Hypothalamus (tissue), 51 donors: ENCODE measurements at places on chromosomes 7 and 10.

DNA sequence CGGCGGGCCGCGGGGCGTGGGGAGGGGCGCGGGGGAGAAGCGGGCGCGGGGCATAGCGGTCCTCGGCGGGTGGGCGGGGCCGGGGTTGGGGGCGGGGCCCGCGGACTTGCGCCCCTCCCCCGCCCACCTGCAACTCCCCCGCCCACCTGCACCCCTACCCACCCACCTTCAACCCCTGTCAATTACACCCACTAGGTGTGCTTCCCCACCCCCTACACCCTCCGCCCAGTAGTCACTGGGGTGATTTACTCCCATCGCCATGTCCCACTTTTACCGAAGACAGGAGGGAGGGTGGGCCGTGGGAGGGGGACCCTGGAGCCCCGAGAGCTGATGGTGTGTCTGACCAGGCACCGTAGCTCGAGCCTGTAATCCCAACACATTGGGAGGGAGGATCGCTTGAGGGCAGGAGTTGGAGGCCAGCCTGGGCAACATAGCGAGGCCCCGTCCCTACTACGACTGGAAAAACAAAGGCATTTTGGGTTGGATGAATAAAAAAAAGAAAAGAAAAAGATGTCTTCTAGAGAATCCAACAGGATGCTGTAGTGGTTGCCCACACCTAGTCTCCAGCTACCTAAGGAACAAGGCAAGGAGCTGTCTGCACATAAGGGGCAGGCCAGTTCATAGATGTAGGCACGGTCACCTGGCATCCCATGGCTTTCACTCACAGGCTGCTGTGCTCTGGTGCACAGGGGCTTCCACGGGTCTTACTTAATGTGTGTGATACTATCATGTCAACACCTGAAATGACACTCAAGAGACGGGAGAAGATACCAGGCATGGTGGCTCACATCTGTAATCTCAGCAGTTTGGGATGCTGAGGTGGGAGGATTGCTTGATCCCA, 761 bp downstream of the KCTD7 start:
- DNase-seq, result no peak

GRCh38 chr7:101565601-101566209, 63.4 kb downstream of the MYL10 start:
- DNase-seq, result no peak

DNA sequence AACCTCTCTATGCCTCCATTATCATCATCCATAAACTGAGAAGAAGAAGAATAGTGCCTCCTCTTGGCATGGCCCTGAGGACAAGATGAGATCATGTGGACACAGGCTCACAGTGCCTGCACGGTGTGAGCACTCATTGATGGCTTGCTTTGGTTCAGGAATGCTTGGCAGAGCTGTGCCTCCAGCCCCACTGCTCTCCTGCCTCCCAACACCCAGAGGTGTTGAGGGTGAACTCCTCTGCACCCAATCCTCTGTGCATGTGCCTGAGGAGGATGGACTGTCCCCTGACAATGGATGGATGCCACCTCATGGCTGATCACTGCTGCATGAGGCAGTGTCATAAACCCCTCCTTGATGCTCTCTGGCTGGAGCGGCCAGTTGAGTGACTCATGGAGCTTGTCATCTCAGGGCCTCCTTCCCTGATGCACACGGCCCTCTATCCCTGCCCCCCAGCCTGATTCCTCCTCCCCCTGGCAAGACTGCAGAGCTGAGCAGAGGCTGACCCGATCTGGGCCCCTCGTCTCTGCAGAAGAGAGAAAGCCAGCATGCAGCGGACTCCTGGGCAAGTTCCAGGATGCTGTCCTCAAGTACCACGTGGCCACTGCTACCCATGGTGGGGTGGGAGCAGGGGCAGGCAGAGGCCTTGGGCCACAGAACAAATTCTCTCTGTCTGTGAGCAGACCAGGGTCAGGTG, 136.3 kb downstream of the KCNMA1 start:
- DNase-seq, result peak; percentile 38

- no peak for DNase-seq
Measured at GRCh38 chr7:101127460-101128039, 646 bp downstream of the SERPINE1 start.

- no peak for DNase-seq
Measured at GRCh38 chr10:79019441-79020014, 49.2 kb upstream of the ZMIZ1 start.

GRCh38 chr7:29806208-29806994, at the start of gene WIPF3:
TSS of gene WIPF3 (plus strand) at chr7:29806508. CDS start at chr7:29834725, 28,217 bp downstream.
- no peak for DNase-seq

DNA sequence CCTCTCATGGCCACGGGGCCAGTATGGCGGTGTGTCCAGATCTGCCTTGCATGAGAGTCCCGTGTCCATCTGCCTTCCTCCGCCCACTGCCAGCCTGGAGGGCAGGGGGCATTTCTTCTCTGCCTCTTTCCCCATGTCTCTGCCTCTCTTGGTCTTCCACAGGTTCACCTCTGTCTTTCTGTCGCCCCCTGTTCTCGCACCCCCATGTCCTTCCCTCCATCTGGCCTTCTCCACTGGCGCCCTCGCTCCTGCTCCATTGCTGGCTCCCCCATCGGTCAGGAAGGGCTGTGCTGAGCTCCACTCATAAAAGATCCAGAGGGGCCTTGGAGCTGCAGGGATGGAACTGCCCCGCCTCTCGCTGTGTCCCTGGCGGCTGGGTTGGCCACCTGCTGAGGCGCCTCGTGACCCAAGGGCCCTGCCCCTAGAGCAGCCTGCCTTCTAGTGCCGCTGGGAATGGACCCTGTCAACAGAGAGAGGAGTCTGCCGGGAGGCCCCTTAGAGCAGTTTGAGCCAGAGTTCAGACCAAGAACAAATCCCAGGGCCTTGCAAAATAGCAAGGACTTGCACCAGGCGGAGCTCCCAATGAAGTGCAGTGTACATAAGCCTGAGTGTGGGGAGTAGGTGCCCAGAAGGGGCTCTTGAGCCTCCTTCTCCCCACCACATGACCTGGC, 42.0 kb downstream of the GOLGA7B start:
- no peak for DNase-seq

- DNase-seq, result no peak
Measured at GRCh38 chr7:115273139-115273772, 351.4 kb downstream of the MDFIC start.

DNA sequence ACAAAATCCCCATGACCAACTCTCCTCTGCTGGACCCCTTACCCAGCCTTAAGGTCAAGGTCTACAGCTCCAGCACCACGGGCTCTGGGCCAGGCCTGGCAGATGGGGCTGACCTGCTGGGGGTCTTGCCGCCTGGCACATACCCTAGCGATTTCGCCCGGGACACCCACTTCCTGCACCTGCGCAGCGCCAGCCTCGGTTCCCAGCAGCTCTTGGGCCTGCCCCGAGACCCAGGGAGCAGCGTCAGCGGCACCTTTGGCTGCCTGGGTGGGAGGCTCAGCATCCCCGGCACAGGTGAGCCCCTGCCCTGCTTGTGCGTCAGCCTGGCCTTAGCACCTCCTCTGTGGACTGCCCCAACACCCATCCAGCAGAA, 27.5 kb upstream of the SLC29A3 start:
- DNase-seq, result no peak

GRCh38 chr7:155844526-155844925, 32.3 kb upstream of the SHH start:
- DNase-seq, result no peak

DNA sequence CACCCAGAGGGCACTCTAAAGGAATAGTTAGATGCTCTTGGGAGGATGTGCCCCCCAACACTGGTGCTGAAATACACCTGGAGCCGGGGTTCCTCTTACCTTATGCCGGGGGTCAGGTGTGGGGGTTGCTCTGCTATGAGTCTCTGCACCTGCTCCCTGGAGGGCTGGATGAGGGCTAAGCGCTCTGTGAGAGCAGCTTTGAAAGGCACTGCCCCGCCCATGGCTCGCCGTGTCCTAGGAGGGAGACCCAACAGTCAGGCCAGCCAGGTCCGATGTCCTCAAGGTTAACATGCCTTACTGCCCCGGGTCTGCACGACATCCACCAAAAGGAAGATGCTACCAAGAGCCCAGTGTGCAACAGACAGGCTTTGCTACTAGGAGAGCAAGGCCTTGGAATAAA, 31.7 kb downstream of the PSPH start:
- no peak for DNase-seq

DNA sequence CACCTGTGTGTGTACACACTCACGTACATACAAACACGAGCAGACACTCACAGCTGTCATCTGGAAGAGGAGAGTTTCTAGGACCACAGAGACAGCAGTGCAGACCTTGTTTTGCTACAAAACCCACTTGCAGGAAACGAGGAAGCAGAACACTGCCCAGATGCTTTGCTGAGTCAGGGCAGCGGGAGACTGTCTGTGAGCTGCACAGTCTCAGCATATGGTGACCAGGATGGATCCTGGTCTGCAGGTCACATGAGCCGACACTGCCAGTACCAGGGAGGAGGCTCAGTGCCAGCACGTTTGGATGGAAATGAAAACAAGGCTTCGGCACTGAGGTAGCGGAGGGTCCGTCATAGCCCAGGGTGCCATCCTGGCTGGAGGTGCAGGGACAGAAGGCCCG, 117.6 kb upstream of the DPP6 start:
- no peak for DNase-seq

GRCh38 chr10:30188556-30189237, 129.3 kb upstream of the JCAD start:
- no peak for DNase-seq

DNA sequence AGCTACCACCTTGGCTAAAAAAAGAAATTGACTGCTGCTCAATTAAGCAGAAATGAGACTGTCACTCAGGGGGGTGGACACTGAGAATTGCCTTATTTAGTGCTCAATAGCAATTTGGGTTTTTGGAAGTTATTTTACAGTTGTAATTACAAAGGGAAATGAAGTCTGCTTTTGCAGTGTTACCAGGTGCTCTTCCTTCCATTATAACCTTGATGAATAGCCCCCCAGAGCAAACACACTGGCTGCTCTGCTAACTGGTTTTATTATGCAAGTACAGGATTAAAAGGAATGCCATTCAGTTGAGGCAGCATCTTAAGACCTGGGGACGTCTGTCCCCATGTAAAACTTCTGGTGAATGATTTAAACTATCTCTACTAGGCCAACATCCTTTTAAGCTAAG, 191.0 kb downstream of the EVX1 start:
- no peak for DNase-seq

DNA sequence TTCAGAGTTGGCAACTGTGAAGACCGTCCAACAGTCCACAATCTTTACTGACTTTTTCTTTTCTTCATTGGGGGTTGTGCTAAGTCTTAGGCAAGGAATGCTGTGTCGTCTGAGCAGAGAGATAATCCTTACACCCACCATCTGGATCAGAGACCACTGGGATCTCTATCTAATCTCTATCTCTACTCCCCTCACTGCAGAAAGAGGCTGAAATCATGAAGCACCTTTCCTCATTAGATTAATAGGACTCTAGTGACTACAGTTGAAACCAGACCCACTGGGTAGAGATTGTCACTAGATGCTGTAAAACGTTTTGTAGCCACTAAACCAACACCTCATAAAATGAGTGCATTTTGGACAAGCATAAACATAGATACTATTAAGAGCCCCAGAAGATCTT, 387.4 kb upstream of the CELF2 start:
- DNase-seq, result no peak

- DNase-seq, result no peak
Measured at GRCh38 chr7:9921326-9921725, 1052.3 kb upstream of the PHF14 start.

- no peak for DNase-seq
Measured at GRCh38 chr10:101893510-101894120, 50.0 kb upstream of the KCNIP2 start.

GRCh38 chr10:130472236-130472635, 336.0 kb downstream of the GLRX3 start:
- DNase-seq, result no peak

DNA sequence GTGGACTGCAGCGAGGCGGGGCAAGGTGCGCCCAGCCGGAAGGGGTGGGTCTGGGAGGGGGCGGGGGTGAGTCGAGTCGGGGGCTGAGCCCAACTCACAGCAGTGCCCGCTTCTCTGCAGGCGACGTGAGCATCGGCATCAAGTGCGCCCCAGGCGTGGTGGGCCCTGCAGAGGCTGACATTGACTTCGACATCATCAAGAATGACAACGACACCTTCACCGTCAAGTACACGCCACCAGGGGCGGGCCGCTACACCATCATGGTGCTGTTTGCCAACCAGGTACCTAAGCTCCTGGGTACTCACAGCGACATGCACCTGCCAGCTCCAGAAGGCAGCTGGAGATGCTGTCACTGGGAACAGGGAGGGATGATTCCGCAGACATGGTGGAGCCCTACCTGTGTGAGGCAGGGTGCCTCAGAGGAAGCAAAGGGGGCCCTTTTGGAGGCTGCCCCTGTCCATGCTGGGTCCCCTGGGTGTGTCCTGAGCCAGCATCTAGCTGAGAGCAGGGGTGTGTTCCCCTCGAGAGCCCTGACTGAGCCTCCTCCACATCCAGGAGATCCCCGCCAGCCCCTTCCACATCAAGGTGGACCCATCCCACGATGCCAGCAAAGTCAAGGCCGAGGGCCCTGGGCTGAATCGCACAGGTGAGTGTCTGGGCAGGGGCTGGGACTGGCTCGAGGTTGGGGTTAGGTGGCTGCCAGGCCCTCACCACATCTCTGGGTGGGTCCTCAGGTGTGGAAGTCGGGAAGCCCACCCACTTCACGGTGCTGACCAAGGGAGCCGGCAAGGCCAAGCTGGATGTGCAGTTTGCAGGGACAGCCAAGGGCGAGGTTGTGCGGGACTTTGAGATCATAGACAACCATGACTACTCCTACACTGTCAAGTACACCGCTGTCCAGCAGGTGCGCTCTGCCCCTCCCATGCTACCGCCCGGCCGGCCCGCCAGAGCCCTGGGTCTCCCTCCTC, 12.8 kb downstream of the FLNC start:
- no peak for DNase-seq

DNA sequence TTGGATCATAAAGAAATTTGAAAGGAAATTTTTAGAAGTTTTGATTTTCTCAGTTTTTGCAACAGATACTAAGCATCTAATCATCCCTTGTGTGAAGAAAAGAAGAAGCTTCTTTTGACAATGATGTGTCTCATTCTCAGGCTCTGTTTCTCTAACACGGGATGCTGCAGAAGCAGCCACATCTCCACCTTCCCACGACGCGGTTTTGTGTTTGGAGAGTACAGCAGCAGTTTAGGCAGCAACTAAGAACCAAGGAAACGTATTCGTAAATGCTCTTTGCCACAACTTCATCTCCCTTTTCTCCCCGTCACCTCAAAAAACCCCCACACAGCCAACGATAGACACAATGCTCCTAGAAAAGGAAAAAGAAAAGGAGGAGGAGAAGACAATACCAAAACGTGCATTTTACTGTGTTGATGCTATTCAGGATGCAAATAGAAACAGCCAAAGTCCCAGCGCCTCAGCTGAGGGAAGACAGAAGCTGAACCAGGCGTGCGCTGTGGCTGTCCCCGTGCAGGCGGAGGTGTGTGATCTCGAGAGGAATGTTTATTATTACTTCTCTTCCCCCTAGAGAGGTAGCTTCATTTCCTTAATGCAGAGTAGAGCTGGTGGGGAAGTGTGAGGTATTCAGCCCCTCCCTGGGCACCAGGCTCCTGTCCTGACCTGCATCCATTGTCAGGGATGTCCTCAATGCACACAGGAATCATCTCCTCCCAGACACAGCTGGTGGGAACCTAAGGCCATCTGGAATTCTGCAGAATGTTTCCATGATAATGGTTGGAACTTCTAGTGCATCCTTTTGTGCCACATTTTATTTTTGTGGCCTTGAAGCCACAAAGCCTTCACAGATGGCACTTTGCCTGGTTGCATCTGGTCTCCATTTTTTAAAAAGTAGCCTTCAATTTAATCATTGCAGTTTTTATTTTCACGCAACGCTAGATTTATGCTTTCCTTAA, 174.6 kb upstream of the KLF6 start:
- no peak for DNase-seq
